ENCODE measurements at places on chromosomes 12 and 14. TPM values are rescaled to one million over a fixed set of nuclear protein-coding genes. Genes with fewer than 3 reads are reported as not detected.

Gene CHGA
- total RNA-seq: not detected

Gene LBHD2
- not detected for total RNA-seq

Gene ASB2
- 75.9 TPM for total RNA-seq

Gene GALNT6
- 23.1 TPM for total RNA-seq

Gene PLA2G1B
- not detected for total RNA-seq

Gene MYG1
- total RNA-seq: 88.0 TPM

Gene MGAT4C
- total RNA-seq: not detected

Gene EMP1
- total RNA-seq: 20.9 TPM

Gene USP5
- 152 TPM for total RNA-seq

Gene IQSEC3
- 1.8 TPM for total RNA-seq

Gene C12orf50
- 0.10 TPM for total RNA-seq

Gene BBOF1
- total RNA-seq: 2.0 TPM

Gene ARHGDIB
- 519 TPM for total RNA-seq

Gene GPD1
- 0.40 TPM for total RNA-seq

Gene KIF5A
- total RNA-seq: 1.7 TPM

Gene PPM1H
- total RNA-seq: 0.17 TPM

Gene DBX2
- total RNA-seq: not detected

Gene TRIM9
- total RNA-seq: 2.0 TPM

Gene IFNG-AS1
- total RNA-seq: 0.46 TPM

Gene LRTM2
- not detected for total RNA-seq

Gene GLS2
- total RNA-seq: 2.5 TPM

Gene TMEM106C
- 200 TPM for total RNA-seq

Gene TSPAN19
- not detected for total RNA-seq

Gene KRT82
- not detected for total RNA-seq

Gene MCRS1
- total RNA-seq: 80.6 TPM

Gene SMOC1
- not detected for total RNA-seq

Gene CLEC1A
- total RNA-seq: not detected

Gene SLC25A21
- not detected for total RNA-seq

Gene TEX52
- total RNA-seq: not detected

Gene SNRPF
- total RNA-seq: 53.4 TPM

Gene PTHLH
- total RNA-seq: 0.19 TPM

Gene MRPL42
- total RNA-seq: 85.2 TPM

Gene KCNH3
- 5.6 TPM for total RNA-seq

Gene PAPLN
- 0.27 TPM for total RNA-seq

Gene TMEM30B
- total RNA-seq: 1.4 TPM

Gene STYK1
- total RNA-seq: 1.0 TPM

Gene ZNF268
- 18.6 TPM for total RNA-seq

Gene ZCCHC8
- total RNA-seq: 37.6 TPM

Gene CEBPE
- total RNA-seq: 0.19 TPM
